NCI-H1105 treated with DMSO at 0.1 percent for 48 hours (cell line): ENCODE measurements at places on chromosomes 7 and 10.

DNA sequence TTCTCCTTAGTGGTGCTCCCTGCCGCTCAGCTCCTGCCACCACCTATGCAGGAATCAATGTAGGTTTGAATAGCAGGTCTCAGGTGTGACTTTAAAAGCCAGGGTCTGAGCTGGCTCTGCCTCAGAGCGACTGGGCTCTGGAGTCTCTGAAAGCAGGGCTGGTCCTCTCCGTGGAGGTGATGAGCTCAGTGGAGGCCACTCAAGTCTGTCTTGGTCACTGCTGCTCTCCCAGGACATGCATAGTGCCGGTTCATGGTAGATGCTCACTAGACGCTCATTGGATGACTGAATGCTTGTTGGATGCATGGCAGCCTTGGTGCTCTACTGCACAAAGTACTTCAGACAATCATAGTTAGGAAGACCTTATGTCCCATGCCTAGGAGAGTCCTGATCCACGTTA, 45.1 kb upstream of the PTF1A start:
- no peak for DNase-seq

DNA sequence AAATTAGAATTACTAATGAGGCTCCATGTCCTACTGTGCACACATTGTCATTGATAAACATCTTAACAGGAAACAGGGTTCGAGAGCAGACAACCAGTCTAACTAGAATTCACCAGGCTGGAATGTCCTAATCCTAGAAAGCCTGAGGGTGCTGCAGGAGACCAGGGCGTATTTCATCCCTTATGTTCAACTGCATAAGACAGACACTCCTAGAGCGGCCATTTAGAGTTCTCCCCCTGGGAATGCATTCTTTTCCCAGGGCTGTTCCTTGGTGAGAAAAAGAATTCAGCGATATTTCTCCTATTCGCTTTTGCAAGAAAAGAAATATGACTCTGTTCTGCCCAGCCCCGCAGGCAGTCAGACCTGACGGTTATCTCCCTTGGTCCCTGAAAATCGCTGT, 486.0 kb downstream of the REEP3 start:
- DNase-seq: no peak

- no peak for DNase-seq
These were observed 150.1 kb upstream of the C1GALT1 start for GRCh38 chr7:7032221-7032620.

DNA sequence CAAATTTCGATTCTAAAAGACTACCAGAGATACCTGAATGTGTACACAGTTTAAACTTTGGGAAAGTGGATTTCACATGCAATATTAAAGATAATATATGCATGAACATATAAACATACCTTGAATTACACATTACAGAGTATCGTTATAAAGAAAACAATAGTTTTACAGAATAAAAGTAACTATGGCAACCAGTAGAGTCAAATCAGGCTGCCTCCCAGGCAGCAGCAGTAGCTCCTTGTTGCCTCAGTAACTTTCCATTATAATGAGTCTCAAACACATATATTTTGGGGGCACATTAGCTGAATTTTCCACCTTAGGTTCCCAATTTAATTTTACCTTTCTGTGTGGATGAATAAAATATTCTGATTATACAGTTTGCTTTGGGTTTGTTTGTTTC, 164.4 kb upstream of the FEZF1 start:
- DNase-seq: no peak

- no peak for DNase-seq
These were observed 28.7 kb downstream of the MALRD1 start for GRCh38 chr10:19077276-19077675.

GRCh38 chr10:99449023-99449422, 18.6 kb upstream of the GOT1 start:
- DNase-seq: no peak

GRCh38 chr7:142587578-142588191, 161.6 kb upstream of the PRSS1 start:
- DNase-seq: peak; percentile 5

DNA sequence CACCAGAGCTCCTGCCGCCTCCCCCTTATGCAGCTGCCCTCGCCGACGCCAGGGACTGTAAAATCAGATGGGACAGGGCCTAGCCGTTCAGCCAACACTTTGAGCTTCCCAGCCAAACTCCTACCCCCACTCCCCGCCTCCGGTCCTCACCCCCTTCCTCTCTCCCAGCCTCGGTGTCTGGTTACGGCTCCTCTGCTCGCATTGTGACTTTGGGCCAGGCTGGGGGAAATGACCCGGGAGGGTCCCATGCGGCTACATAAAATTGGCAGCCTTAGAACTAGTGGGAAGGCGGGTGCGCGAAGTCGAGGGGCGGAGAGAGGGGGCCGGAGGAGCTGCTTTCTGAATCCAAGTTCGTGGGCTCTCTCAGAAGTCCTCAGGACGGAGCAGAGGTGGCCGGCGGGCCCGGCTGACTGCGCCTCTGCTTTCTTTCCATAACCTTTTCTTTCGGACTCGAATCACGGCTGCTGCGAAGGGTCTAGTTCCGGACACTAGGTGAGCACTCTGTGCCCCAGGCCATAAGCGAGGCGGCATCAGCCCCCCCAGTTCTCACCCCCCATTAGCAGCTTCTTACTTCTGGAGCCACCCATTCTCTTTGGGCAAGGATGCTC, at the start of gene KAZALD1:
TSS of gene KAZALD1 (plus strand) at position 366 of the 608 bp plus-strand sequence. CDS start 604 bp downstream, outside the sequence.
- DNase-seq: no peak

- DNase-seq: peak; percentile 84
These were observed 151.5 kb upstream of the FAM3C start for GRCh38 chr7:121547544-121548092.

DNA sequence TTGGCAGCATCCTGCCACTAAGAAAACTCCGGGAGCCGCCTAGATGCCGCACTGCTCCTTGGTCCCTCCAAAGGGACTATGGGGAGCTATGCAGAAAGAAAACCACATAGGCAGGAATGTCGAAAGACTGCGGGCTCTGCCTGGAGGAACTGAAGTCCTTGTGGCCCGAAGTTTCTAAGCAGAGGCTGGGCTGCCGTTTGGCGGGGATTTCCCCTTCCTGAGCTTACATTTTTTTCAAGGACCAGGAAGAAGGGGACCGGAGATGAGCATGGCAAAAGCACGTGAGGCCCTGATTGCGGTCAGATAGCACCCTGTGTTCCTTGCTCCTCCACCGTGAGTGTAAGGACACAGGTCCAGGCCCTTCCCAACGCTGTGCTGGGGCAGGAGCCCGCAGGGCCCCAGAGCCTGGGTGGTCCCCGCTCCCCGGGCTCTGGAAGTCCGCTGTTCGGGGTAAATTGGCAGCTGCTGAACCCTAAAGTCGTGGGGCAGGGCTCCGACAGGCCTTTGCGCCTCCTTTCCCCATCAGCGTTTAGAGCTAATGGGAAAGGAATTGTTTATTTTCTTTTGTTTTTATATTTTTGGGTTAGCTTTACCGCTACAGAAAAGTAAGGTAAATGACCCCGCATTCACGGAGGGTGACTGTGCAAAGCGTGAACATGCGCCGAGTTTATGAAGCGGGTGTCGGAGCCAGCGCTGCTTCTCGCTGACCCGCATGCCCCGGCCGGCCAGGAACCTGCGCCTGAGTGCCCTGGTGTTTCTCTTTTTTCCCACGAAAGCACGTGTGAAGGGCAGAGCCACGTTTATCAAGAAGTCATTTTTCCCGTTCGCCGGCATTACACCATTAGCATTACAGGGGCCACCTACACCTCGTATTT, 356.5 kb upstream of the ZNF32 start:
- no peak for DNase-seq

DNA sequence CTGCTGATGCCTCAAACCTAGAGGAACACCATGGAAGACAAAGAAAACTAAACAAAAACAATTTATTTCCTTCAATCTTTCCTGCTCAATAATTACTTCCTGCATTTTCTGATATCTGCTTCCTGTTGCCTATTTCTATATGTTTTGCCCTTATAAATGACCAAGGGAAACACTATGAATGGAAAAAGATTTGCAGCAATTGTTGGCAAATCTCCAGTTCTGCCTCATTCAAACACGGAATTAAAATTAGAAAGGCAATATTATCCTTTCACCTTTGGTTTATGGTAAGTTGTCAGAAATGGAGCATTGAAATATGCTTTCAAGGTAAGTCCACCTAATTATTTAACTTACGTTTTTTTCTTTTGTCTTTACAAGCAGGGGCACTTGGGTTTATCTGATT, 552.2 kb upstream of the ANKRD30A start:
- peak; percentile 46 for DNase-seq

- no peak for DNase-seq
These were observed 99.3 kb upstream of the INSIG1 start for GRCh38 chr7:155198196-155198892.

DNA sequence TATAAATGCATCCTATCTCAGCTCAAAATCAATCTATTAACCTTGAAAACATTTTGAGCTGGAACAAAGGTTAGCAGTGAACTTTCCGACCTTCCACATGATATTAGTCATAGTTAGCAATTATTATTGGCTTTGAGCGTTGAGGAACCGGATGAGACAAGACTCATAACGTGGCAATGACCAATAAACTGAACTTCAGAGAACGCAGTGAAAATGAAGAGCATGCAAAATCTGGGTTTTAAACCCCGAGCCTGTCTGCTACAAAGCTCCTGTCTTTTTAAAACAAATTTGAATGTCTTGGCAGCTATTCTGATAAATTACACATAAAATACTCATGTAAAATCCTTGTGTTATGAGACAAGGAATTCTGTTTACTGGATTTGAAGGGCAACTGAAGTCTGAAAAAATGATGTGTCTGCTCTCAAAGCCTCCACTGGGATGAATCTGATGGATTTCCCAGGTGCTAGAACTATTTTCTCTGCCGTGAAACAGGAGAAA, 74.7 kb upstream of the ITGB1 start:
- DNase-seq: no peak

- no peak for DNase-seq
These were observed 64.1 kb downstream of the CTTNBP2 start for GRCh38 chr7:117808910-117809705.

GRCh38 chr7:99601656-99602310, 3.7 kb downstream of the TMEM225B start:
- no peak for DNase-seq

- DNase-seq: peak; percentile 16
These were observed 805 bp downstream of the RASGEF1A start for GRCh38 chr10:43265799-43266721.

DNA sequence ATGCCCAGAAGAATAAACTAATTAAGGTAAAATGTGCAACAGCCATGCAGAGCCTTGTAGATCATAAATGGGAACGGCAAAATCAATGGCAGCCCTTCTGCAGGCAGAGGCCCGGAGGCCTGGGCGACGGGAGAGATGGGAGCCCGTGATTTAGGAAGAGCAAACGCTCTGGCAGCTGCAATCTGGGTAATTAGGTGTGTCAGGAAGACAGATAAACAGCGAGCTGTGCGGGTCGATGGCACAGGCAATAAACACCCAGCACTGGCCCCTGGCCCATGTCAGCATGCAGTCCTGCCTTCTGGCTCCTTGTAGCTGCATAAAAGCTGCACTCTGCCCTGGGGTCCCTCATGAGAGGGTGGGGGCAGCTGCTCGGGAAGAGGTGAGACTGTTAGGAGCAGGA, 78.0 kb downstream of the GOLGA7B start:
- DNase-seq: no peak

DNA sequence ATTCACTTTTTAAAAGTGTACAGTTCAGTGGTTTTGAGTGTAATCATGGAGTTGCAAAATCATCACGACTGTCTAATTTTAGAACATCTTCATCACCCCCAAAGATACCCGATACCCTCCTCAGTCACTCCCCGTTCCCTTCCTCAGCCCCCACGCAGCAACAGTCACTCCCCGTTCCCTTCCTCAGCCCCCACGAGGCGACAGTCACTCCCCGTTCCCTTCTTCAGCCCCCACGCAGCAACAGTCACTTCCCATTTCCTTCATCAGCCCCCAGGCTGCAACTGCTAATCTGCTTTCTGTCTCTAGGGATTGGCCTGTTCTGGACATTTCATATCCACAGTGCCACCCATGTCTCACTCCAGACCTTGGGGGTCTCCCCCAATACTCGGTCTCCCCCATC, 161.6 kb upstream of the PPP2R2D start:
- no peak for DNase-seq

- peak; percentile 46 for DNase-seq
These were observed 21.0 kb upstream of the ABI1 start for GRCh38 chr10:26881600-26882331.

- DNase-seq: peak; percentile 27
These were observed 585.1 kb downstream of the GATA3 start for GRCh38 chr10:8639486-8640185.

GRCh38 chr7:28986028-28986764, 28.1 kb upstream of the TRIL start:
- no peak for DNase-seq

DNA sequence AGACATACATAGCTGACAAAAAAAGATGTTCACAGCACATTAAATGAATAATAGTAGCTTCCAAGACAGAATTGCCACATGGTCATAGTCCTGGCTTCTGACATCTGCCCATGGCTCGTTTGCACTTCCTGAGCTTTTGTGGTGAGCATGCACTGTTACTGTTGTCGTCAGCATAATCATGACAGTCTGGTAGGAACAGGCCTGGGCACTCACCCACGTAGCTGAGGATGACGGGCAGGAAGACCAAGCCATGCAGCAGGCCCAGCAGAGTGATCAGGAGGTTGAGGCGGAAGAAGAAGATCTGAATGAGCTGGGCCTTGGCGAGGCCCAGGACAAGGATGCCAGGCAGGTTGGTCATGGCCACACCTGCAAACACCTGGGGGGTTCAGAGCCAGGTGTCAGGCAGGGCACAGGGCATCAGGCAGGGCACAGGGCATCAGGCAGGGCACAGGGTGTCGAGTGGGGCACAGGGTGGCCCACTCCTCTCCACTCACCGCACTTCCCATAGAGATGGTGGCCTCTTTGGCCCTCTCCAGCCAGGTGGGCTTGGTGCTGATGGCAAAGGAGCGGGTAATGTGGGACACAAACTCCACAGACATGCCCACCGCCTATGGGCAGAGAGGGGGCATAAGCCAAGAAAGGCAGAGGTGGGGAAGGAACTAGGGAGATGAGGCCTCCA, 25.3 kb upstream of the NUDCD3 start:
- no peak for DNase-seq

- DNase-seq: no peak
These were observed 71.1 kb upstream of the MYL10 start for GRCh38 chr7:101699881-101700823.

- peak; percentile 7 for DNase-seq
These were observed 26.4 kb upstream of the SVOPL start for GRCh38 chr7:138727336-138728099.

DNA sequence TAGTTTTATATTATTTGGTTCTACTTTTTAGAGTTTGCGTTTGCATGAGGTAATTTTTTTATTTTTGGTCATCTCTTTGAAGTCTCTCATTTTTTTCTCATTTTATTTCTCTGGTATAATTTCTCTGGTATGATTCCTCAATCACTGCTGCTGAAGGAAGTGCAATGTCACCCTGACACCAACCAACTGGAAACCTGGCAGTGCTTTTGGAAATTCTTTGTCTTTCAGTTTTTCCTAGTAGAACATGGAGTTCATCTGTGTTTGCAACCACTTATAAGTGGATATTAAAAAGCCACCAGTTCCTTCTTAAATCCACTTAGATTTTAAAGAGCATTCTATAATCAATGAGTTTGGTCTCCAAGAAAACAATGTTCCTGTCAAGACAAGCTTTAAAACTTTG, 291.8 kb downstream of the PRKG1 start:
- DNase-seq: no peak

GRCh38 chr10:79445977-79446757, 743 bp upstream of the ZCCHC24 start:
- DNase-seq: peak; percentile 34
